Ureter (tissue), 1 donor: ENCODE measurements at places on chromosomes 12 and 14. TPM values are rescaled to one million over a fixed set of nuclear protein-coding genes. Genes with fewer than 3 reads are reported as not detected.
A peak's percentile ranks its signal among the peaks of the same experiment; 100 is the strongest.

DNA sequence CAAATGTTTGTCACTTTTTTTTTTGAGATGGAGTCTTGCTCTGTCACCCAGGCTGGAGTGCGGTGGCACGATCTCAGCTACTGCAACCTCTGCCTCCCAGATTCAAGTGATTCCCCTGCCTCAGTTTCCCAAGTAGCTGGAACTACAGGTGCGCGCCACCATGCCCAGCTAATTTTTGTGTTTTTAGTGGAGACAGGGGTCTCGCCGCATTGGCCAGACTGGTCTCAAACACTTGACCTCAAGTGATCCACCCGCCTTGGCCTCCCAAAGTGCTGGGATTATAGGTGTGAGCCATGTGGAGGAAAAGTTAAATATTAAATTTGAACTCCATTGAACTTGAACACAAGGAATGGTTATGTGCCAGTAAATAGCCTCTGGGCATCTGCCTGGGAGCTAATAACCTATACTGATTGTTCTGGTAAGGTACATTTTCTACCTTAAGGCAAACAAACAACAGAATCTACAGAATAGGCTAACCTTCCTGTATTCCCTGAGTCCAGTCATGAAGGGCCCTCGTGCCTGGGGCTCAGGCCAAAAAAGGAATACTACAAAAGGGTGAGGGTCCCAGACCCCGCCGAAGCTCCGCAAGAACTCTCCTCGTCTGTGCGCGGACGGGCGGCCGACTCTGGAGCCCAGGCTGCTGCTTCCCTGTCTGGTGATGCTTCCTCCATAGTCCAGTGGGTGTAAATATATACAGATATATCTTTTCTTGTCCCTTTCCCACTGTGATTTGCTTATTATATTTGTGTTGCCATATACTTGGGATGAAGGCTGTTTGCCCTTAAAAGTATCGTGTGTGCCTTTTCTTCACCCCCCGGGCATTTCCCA is 74.0 kb upstream of the EIF5 start:
- peak; percentile 42 for DNase-seq

TIGAR gene
- total RNA-seq = 14.3 TPM

- DNase-seq = no peak
These were observed 388.0 kb downstream of the VRK1 start for GRCh38 chr14:97185186-97185585.

SLC5A8 gene
- not detected for total RNA-seq

- DNase-seq = no peak
These were observed 397.7 kb downstream of the MDGA2 start for GRCh38 chr14:47277703-47278102.

DNA sequence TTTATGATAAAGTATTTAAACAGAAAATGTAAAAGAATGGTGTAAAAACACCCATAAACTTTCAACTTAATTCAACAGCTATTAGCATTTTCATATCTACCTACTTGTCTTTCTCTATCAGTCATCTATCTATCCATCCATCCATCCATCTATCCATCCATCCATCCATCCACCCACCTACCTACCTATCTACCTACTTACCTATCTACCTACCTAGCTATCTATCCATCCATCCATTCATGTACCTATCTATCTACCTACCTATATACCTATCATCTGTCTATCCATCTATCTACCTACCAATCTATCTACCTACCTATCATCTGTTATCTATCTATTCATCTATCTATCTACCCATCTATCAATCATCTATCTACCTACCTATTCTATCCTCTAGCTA is 8.5 kb downstream of the NOS1 start:
- DNase-seq = no peak

POU6F1 gene
- total RNA-seq = 19.8 TPM

DNA sequence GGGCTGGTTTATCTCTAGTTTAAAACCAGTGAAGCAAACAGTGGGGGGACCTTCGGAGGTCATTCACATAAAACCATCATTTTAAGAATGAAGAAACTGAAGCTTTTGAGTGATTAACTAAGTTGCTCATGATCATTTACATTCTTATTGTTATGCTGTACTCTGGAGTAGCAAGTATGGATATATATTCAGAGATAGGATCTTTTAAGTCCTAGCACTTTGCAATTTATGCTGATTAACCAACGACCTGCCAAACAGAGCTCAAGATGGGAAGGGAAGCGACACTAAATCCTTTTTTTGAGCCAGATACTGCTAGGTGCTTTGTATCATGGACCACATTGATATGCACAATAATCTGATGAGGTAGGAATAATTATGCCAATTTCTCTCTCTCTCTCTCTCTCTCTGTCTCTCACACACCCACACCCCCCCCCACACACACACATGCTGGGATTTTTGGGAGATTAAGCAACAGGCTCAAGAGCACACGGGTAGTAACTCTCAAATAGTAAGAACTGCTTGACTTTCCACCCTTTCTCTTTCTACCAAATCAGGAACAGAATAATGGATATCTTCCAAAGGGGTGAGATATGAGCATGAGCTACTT is 303.4 kb downstream of the APAF1 start:
- no peak for DNase-seq

DNA sequence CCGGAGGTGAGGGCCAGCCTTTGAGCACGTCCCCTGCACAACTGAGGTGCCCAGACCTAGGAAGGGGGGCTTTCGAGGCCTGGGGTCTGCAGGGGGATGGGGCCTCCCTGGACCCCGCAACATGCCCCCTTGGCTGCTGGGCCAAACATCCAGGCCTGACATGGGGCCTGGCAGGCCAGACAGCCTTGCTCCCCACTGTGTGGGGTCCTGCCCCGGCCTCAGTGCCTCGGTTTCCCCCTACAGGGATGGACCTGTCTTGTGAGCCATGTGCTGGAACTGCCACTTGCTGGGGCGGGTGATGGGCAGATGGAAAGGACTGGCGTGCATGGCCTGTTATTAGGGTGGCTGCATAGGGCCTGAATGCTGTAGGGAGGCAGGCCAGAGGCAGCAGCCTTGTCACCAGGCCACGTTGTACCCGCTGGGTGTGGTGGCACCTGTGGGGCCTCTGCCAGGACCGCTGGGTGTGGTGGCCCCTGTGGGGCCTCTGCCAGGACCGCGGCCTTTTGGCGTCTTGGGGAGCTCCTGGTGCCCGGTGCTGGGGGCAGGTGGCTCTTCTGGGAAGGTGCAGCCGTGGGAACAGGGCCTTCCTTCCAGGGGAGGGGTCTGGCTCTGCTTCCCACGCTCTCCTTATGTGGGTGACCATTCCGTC is 20.4 kb downstream of the ASPG start:
- DNase-seq = no peak

DNA sequence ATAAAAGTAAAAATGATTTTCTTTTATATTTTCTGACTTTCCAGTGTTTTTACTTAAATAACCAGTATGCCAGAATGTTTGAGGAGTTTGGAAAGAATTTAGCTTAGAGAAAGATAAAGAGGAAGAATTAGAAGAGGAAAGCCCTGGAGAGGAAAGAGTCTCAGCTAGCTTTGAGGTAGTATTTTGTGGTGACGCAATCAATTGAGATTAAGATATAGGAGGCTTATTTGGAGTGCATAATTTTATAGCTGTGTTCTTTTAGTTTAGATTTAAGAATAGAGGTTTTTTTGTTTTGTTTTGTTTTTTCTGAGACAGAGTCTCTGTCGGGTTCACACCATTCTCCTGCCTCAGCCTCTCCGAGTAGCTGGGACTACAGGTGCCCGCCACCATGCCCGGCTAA is 18.1 kb downstream of the CLEC2B start:
- no peak for DNase-seq

DNA sequence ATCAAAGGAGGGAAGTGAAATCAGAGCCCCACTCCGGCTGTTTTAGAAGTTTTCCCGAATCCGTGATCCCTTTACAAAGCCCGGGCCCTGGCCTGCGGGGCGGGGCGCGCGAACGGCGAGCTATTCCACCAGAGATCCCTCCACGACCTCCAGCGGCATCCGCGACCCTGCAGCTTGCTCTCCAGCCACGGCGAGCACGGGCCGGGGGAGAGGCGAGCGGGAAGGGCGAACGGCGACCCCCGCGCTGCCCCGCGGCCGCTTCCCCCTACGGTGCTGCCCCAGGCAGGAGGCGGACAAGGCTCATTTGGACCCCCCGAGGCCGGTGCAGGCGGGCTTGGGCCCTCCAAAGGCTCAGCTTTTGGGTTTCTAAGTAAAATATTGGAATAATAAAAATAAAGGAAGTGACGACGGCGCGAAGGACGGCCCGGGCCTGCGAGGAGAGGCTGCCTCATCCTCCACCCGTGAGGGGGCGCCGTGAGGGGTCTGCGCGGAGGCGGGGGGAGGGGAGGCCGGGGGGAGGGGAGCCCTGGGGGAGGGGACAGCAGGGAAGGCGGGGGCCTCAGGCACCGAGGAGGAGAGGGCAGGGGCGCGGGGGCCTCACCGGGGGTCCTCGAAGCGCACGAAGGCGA is 613 bp downstream of the SRSF9 start:
- DNase-seq = peak; percentile 48

DNA sequence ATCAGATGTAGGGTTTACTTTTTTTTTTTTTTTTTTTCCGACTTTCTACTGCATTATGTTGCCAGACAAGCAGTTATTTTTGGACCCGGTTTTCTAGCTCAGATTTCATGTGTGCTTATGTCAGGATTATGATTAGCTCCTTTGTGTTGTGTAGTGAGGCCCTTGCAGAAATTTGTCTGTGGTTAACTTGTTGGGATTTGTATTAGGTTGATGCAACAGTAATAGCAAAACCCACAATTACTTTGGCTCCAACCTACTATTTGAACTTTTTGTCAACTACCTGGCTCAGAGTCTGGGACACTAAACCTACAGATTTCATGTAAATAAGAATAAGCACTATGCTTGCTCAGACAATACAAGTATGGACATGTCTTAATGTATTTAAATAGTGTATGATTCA is 44.1 kb upstream of the KCNJ8 start:
- no peak for DNase-seq

SERPINA10 gene
- not detected for total RNA-seq

GRCh38 chr14:100539003-100539660 is 48.1 kb downstream of the BEGAIN start:
- DNase-seq = no peak

GPX2 gene
- 342 TPM for total RNA-seq

DEGS2 gene
- total RNA-seq = 59.9 TPM

EMP1 gene
- total RNA-seq = 193 TPM

PIWIL1 gene
- not detected for total RNA-seq

DNA sequence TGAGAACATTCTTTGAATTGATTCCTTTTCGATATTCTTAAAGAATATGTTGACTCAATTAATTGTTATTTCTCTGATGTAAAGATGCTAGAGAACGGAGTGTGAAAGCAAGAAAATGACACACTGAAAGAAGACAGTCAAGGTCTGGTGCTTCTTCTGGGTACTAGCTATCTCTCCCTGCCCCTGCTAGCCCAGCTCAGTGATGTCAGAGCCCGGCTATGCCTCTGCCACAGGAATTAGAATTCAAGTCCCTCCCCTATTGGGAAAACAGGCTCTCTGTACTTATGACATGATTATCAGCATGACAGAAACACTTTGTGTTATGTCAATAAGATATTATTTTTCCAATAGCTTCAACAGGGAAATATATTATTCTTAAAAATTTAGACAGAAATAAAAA is 252.4 kb downstream of the KCNC2 start:
- no peak for DNase-seq

GRCh38 chr12:5512601-5512970 is 80.7 kb downstream of the NTF3 start:
- DNase-seq = peak; percentile 26

DNA sequence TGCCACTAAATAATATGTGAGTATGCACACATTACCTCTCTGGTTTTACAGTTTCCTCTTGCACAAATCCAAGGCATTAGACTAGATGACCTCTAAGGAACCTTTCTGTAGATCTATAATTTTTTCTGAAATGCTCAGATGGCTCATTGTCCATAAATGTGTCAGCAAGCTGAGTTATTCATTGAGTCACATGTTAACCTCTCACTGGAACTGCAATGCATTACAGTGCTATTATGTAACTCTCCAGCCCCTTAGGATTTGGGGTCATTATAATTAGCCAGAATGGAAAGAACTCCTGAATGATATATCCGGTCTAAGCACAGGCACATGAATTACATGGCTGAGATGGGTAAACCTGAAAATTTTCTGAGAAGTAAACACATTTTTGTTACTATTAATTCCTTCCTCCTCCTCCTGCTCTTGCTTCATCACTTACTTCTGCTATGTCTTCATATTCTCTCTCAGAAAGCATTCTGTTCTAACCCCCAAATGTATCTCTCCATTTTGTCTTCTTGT is 20.3 kb upstream of the DRAM1 start:
- DNase-seq = no peak

CPNE6 gene
- 1.5 TPM for total RNA-seq

DNA sequence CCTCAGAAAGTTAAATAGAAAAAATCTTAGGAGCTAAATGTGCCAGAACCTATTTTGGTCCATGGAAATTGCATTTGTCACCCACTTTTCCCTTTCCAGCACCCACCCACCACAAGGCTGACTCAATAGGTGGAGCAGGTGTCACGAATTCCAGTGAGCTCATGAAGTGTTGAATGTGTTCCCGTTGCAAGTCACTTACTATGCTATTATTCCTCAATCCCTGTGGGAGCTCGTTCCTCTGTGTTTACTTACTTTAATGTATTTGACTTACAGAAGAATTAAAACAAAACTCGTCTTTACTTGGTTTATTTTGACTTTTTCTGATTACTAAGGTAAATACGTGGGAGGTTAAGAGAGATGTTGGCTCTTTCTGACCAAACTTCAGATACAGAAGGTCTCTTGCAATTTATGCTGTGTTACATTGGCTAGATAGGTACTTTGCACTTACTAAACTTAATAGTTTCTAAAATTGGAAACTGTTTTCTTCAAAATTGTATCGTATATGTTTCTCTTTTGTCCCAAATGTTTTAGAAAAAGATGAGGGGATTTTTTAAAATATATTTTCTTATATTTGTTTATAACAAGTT is 269.4 kb upstream of the NOVA1 start:
- DNase-seq = no peak

CMTM5 gene
- total RNA-seq = 1.1 TPM

KCNH5 gene
- total RNA-seq = not detected

DNA sequence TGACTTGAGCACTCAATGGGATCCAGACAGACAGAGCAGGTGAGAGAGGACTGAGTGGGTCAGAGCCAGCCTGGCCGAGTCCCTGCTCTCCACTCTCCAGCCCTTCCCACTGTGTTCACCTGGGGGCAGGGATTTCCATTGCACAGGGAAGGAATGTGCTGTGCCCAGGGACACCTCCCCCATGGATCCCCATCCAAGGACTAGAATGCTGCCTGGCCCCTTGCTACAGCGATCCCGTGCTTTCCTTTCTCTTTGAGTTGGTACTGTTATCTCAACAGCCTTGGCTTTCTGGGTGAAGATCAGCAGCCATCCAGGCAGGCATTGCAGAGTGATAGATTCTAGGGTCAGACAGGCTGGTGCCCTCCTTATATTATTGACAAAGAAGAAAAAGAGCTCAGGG is 60.3 kb upstream of the DLK1 start:
- DNase-seq = no peak

GRCh38 chr12:124764870-124765580 is 98.6 kb downstream of the SCARB1 start:
- no peak for DNase-seq

NOVA1 gene
- total RNA-seq = 18.9 TPM
